ENCODE measurements at places on chromosomes 5 and 9.

GRCh38 chr5:90338712-90339372 is 70.7 kb downstream of the CETN3 start:
- peak; percentile 17 for DNase-seq

- no peak for DNase-seq
These were observed 74.8 kb downstream of the SGCD start for GRCh38 chr5:156401804-156402203.

- DNase-seq, result no peak
These were observed 147.6 kb upstream of the TRIM32 start for GRCh38 chr9:116539549-116539948.

DNA sequence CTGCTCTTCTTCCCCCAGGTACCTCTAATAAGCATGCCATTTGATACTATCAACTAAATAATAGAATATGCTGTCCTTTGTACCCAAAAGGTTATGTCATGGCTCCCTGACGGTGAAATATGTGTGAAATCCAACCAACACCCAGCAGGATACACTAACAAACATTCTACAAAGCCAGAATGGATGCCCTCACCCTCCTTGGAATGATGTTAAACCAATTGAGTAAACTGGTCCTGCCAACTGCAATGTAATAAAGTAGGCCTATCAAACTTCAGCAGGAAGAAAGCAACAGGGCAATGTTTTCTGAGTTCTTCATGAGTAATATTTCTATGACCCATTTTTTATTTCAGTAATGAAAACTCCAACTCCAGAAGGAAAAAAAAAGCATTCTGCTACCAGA is 24.9 kb downstream of the RGMB start:
- DNase-seq, result no peak

DNA sequence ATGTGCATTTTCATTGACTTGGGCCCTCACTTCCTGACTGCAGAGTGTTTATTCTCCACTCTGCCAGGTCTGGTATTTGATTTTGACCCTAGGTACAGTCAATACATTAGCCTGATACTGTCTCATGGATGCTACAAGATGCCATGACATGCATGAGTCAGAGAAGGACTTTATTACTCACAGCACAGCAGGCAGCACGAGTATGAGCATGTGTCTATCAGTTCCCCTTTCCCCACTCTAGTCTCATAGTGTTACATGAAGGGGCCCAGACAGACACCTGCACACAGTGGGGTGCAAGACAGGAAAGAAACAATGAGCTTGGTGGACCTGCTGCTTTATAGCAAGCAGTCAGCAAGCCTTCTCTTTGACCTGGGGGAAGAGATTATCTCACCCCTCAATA is 19.6 kb downstream of the ITGA2 start:
- DNase-seq, result no peak

- DNase-seq, result no peak
These were observed 9.2 kb downstream of the C9orf85 start for GRCh38 chr9:71920456-71921189.

DNA sequence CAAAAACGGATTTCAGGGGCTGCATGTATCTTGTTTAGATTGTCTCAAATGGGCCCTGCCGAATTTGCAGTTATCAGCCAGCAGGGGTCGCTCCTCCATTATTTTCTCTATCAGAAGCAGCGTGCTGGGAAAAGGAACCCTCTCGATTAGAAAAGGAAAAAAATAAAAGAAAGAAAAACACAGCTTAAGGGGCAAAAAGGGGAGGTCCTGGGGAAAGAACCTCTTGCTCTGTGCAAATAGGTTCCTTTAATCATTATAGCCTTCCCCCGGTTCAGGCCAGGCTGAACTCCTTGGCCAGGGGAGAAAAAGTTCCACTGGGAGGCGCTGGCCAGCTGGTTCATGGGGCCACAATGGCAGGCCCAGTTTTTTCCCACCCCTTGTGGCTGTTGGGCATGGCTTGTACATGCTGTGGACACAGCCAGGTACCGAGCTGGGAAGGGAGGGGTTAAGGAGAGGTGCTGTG is 25.0 kb upstream of the CAPSL start:
- DNase-seq, result no peak

GRCh38 chr9:115540091-115540490 is 422.1 kb upstream of the TNC start:
- DNase-seq, result no peak

DNA sequence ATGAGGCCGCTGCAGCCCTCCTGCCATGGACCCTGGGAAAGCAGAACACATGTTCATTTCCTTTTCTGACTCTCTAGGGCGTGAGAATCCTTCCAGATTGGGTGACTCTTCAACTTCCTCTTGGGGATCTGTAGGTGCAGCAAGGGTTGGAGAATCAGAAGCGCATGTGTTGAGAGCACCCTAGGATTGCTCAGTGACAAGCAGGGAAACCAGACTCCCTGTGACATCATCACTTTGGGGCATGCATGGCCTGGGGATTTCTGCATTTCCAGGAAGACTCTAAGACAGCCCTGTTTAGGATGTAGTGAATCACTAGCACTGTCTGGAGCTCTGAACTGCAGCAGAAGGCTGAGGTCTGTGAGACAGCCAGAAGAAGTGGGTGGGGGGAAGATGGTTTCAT is 15.1 kb upstream of the LCP2 start:
- DNase-seq, result no peak

- DNase-seq, result no peak
These were observed 587 bp downstream of the OR2Y1 start for GRCh38 chr5:180739271-180739670.

GRCh38 chr9:8779478-8779877 is 979.9 kb upstream of the DMAC1 start:
- no peak for DNase-seq

DNA sequence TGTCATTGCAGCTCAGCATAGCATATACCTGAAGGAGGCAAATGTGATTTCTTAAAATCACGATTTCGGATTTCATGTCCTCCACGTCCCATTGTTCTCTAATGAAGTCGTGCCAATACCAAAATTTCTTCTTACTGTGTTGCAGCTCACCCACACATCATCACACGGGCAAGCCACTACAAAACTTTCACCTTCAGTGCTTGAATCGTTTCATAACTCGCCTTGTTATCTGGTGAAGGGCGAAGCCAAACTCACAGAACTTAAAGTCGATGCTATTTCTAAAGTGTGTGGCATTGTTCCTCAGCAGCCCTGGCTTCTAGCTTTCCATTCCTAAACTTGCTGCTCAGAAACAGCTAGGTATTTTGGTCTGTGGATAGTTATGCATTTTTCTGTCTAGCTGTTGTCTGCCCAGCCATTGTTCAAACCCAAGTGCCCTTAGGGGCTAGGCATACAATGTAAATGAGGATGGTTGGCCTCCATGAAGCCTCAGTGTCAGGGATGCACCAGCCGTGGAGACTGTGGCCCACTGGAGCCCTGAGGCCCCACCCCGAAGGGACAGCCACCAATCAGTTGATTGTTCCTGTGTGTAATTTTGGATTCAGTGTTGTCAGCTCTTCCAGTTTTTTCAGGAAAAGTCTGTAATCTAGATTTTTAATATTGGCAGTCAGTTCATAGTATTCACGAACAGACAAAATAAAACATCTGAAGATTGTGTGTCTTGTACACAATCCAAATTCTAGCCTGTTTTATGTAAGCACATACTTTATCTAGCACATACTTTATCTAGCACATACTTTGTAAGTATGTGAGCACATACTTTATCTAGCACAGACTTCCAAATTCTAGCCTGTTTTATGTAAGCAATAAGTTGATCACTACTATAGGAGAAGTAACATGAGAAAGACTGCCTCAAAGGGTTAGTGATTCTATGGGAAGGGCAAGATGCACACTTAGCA is 112.8 kb downstream of the DAPK1 start:
- DNase-seq, result no peak

DNA sequence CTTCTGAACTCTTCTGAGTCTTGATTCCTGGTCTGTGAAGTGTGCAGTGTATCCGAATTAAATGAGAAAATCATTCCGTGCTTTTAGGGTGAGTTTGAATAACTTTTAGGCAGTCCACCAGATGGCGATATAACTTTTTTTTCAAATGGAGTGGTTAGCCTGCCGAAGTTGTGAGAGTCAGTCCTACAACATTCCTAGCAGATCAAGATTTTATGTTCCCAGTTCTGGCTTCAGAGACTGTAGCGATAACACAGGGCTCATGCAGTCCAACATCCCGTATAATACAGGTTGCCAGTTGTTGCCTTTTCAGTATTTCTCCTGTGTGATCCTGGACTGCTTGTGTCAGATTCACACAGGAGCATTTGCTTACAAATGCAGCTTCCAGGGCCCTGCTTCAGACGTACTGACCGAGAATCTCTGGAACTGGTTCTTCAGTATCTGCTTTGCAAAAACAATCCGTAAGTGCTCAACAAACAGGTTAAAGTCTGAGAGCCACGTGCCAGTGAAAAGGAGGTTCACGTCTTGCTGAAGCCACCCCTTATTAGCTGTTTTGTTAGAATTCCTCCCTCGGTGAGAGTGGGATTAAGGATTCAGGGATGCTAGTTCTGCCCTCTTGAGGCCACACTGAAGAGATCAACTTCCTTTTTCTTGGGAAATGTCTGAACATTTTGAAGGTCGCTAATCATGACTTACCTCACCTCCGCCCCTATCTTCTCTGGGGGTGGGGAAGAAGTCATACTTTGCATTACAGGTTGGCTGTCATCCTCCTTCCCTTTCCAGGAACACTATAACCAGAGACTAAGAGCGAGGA is 22.8 kb downstream of the SMIM3 start:
- no peak for DNase-seq

DNA sequence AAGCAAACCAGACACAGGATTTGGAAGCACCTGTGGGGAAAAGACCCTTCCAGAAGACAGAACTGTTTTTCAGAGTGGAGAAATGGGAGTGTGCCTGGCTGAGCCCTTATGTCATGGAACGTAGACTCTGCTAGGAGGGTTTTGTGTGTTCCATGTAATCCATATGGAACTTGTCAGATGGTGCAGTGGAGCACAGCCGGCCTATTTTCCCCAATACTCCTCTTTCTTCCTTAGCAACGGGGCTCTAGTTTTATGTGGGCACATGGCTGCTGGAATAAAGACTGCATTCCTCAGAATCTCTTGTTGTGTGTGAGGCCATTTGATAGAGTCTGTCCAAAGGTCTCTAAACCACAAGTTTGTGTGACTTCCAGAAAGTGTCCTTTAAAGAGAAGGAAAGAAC is 284.0 kb downstream of the DRD1 start:
- no peak for DNase-seq

GRCh38 chr5:119321569-119322311 is 34.1 kb upstream of the TNFAIP8 start:
- DNase-seq, result no peak

DNA sequence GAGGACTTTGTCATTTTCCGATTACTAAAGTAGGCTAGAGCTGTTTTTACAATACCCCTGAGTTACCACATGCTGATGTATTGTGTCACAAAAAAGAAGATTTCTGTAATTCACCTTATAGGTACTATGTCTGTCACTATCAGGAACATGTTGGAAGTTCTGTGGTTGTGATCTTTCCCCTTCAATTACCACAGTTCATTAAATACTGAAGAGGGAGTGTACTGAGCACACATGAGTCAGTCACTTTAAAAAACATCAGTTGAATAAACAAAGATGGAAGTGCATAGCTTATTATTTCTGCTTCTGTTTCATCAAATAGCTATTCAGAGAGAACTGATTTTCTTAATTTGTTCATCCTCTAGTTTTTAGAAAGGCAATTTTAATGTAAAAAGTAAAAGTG is 31.7 kb downstream of the AP3S1 start:
- DNase-seq, result no peak

GRCh38 chr9:14281876-14282275 is 32.1 kb downstream of the NFIB start:
- DNase-seq, result no peak

DNA sequence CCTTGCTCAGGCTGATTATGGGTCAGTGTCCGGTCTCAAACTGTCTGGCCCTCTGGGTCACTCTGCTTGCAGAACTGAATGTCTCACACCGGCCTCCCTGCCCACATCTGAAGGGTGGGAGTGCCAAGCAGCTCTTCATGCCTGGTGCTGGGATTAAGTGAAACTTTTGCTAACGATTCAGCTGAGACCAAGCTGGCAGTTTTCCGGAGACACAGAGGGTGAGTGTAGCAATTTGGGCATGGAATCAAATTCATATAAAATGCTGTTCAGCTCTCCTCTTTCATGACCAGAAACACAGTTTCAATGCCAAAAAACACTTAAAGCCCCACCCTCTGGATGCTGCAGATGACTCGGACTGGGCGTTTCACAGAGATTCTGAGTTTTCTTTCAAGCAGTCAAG is 207.5 kb downstream of the NXNL2 start:
- no peak for DNase-seq

- DNase-seq, result no peak
These were observed 7.8 kb downstream of the IGFBPL1 start for GRCh38 chr9:38416461-38416860.

DNA sequence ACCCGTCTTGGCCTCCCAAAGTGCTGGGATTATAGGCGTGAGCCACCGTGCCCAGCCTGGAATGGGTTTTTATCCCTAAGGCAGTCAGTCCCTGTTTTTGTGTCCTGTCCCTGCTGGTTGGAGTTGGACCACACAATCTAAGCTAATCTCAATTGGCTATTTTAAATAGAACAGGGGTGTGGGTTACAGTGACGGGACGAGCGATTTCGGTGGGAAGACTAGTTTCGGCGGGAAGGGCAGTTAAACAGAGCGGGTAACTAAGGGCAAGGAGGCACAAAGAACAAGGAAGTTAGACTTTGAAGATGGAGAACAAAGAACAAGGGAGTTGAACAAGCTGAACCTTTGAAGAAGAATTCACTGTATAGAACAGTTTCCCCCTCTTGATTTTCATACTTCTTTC is 1.4 kb downstream of the GTF3C5 start:
- DNase-seq, result no peak

DNA sequence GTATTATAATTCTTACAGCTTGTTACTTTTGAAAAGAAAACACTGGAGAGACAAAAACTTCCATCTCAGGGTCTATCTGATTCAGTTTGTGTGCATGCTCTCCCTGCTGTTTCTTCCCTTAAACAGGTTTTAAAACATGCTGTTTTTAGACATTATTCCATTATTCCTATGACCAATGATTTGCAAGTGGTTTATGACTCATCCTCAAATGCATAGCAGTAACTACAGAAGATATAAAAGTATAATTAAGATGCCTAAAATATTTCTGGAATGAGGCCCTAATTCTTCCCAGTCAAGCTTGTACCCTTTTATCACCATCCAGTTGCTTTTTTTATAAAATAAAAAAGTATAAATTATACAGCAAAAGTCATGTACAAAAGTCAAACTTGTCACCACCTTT is 3.7 kb downstream of the DTWD2 start:
- no peak for DNase-seq

All from GM18507 (cell line).